ENCODE measurements at places on chromosomes 13 and 19.

DNA sequence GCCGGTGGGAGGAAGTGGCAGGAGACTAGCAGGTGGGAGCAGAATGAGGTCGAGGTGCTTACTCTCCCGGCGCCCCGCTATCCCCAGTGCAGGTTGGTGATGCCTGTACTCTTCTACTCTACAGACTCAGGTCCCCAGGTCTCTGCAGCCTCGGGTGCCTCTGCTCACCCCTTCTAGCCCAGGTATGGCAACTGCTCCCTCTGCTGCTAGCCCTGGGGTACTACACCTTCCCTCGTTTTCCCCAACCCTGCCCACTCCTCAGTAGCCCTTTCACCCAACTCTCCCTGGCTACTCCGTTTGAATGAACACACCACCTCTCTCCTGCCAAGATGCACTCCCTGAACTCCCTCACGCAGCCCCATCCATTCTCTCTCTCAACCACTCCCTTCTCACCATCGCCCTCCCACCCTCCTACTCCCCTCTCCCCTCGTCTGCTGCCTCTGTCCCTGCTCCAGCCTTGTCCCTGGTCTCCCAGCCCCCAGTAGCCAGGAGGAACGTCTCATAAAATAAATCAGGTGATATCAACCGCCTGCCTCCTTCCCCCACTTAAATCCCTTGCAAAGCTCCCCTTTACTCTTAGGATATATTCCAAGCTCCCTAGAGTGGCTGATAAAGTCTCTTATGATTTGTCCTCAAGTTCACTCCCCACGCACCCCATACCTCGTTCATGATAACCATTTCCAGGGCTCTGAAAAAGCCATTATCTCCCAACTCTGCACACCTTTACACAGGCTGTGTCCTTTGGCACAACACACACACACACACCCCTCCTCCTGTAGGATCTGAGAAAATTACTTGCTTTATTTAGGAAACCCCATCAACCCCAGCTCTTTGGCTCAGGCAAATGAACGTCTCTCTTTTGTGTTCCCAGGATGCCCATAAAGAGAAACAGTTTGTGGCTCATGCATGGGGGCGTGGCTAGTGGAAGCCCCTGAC is 8.2 kb upstream of the MEIS3 start:
- DNase-seq = peak; percentile 39

DNA sequence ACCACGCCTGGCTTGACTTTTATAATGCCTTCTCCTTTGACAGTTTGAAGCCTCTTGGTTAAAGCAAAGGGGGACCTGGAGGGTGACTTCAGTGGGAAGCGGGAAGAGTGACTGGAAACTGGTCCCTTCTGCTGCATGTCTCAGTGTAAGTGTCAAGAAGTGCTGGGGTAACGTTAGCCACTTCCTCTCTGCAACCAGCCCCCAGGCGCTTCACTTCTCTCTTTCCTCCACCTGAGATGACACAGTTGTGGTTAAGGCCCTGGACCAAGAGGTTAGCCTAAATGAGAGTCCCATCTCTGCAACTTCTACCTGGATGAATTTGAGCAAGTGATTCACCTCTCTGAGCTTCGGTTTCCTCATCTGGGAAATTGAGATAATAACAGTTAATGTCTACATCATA is 16.3 kb downstream of the LEUTX start:
- DNase-seq = no peak

GRCh38 chr13:28031896-28032288 is 43.4 kb upstream of the URAD start:
- no peak for DNase-seq

- no peak for DNase-seq
Measured at GRCh38 chr13:31131470-31131961, 30.2 kb downstream of the HSPH1 start.

DNA sequence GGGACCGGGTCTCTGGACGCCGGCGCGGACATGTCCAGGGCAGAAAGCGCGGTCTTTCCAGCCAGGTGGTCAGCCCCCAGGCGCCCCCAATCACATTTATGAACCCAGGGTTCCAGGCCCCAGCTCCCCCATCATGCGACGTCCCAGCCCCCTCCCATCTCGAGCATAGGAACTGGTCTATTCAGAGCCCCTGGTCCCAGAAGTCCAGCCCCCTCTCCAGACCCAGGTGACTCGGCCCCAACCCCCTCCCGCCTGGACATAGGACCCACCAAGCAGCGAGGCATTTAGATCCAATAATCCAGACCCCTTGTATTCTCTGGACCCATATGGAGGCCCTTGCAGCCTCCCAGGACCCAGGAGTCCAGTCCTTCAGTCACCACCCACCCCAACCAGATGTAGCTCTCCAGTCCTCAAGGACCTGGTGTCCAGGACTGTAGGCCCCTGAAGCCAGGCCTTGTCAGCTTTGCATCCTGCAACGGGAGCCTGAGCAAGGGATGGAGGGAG is 501 bp downstream of the APLP1 start:
- DNase-seq = no peak

GRCh38 chr19:57759096-57759495 is 10.4 kb upstream of the ZNF586 start:
- DNase-seq = no peak

- DNase-seq = no peak
Measured at GRCh38 chr19:47321630-47322029, 10.3 kb upstream of the C5AR2 start.

DNA sequence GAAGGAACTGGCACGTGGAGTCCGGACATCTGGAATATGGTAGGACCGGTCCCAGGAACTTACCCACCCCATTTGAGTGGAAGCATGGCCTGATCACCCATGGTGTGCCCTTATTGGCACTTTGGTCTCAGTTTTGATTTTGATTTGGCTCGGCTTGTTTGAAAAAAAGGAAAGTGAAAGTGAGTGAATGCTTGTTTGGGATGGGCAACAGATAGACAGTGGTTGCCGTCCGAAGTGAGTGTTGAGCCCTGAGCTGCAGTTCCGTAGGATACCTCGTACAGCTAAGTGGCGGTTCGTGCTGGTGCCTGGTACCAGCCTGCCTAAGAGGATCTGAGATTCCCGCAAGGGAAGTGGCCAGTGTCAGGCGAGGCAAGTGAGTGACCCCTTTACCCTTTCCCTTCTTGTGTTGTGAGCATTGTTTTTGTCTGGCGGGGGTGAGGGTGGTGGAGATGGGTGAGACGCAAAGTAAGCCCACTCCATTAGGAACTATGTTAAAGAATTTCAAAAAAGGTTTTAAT is 605.8 kb downstream of the UQCRFS1 start:
- DNase-seq = no peak

DNA sequence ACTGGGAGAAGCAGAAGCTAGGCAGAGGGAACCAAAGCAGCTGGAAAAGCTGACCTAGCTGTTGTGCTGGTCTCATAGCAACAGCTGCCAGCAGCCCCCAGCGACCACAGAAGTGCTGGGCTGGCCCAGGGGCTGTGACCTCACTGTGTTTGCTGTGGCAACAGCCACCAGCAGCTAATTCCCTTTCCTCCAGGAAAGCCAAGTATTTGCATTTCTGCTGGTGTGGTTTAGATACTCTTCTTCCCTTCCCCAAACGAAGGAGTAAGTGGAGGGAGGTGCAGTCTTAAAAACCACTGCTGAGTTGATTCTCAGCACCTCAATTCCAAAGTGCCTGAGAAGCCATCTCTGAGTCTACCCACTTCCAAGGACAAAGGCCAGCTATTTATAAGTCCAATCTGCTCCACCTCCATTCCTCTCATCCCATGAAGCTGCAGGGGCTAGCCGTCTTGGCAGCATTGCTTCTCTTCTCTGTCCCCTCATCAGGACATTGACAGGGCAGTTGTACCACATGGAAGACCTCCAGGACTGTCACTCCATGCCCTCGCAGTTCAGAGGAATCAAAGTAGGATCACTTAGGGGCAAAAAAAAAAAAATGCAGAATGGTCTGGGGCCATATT is 11.5 kb upstream of the CCDC97 start:
- peak; percentile 88 for DNase-seq

DNA sequence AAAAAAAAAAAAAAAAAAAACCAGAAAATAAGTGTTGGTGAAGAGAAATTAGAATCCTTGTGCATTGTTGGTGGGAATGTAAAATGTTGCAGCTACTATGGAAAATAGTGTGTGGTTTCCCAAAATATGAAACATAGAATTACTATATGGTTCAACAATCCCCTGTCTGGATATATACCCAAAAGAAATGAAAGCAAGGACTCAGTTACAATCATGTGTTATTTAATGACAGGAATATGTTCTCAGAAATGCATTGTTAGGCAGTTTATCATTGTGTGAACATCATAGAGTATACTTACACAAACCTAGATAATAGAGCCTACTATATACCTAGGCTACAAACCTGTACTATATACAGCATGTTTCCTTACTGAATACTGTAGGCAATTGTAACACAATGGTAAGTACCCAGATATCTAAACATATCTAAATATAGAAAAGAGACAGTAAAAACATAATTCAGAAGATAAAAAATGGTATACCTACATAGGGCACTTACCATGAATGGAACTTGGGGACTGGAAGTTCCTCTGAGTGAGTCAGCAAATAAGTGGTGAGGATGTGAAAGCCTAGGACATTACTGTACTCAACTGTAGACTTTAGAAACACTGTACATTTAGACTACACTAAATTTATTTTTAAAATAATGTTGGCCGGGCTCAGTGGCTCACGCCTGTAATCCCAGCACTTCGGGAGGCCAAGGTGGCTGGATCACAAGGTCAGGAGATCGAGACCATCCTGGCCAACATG is 25.7 kb upstream of the SLC7A1 start:
- DNase-seq = no peak

DNA sequence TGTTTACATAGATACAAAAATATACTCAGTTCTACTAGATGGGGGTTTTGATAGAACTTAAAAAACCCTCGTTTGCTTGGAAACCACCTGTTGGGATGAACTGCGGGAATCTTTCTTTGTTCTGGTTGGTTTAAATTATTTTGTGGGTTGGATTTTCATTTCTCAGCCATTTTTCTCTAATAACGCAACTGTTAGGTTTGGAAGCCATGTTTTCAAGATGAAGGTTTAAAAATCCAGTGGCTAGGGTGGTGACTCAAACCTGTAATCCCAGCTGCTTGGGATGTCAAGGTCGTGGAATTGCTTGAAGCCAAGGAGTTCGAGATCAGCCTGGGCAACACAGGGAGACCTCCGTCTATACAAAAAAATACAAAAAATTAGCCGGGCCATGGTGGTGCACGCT is 1.6 kb downstream of the URI1 start:
- no peak for DNase-seq

- no peak for DNase-seq
Measured at GRCh38 chr19:1422943-1423342, 15.3 kb upstream of the RPS15 start.

- DNase-seq = no peak
Measured at GRCh38 chr19:18414504-18415177, 4.6 kb upstream of the SSBP4 start.

GRCh38 chr13:46169758-46170157 is 12.2 kb downstream of the LCP1 start:
- no peak for DNase-seq

GRCh38 chr13:85009447-85009846 is 789.8 kb downstream of the SLITRK6 start:
- no peak for DNase-seq

DNA sequence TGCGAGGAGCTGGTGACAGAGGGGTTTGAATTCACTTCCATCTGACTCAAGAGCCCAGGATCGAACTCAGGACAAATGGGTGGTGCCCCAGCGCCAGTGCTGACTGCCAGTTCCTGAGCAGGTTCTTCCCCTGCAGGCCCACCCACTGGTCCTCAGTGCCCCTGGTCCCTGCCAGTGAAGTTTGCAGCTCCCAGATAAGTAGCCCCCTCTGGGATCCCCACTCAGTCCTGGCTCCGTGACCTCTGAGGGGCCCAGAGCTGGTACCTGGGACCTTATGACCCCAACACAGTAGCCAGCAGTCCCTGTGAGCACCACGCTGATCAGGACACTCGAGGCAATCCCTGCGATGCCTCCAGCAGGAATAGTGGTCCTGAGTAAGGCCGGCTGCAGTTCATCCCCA is 11.3 kb upstream of the CEACAM20 start:
- DNase-seq = no peak

DNA sequence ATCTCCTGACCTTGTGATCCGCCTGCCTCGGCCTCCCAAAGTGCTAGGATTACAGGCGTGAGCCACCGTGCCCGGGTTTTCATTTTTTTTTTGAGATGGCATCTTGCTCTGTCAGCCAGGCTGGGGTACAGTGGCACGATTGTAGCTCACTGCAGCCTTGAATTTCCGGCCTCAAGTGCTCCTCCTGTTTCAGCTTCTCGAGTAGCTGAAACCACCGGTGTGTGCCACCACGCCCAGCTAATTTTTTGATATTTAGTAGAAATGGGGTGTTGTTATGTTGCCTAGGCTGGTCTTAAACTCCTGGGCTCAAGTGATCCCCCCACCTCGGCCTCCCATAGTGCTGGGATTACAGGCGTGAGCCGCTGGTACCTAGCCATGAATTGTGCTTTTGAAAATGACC is 5.9 kb downstream of the ADAT3 start:
- DNase-seq = no peak

GRCh38 chr19:3505598-3506383 is at the start of gene FZR1:
Gene FZR1, plus strand, starts transcription at chr19:3506311. Its CDS starts 16,679 bp downstream, at chr19:3522990.
- peak; percentile 100 for DNase-seq

GRCh38 chr19:57088133-57088532 is 31.7 kb upstream of the USP29 start:
- no peak for DNase-seq

GRCh38 chr13:40656358-40656757 is 10.1 kb downstream of the FOXO1 start:
- no peak for DNase-seq

- no peak for DNase-seq
Measured at GRCh38 chr13:27476943-27477703, 26.8 kb upstream of the MTIF3 start.

GRCh38 chr13:110311443-110312338 is 4.6 kb downstream of the COL4A2 start:
- DNase-seq = no peak
